Lower lobe of right lung (tissue), 2 donors: ENCODE measurements at places on chromosomes 16 and 17. TPM values are rescaled to one million over a fixed set of nuclear protein-coding genes. Genes with fewer than 3 reads are reported as not detected.

- no peak for DNase-seq
Observed at GRCh38 chr16:69017036-69017783, 88.2 kb upstream of the HAS3 start.

DNA sequence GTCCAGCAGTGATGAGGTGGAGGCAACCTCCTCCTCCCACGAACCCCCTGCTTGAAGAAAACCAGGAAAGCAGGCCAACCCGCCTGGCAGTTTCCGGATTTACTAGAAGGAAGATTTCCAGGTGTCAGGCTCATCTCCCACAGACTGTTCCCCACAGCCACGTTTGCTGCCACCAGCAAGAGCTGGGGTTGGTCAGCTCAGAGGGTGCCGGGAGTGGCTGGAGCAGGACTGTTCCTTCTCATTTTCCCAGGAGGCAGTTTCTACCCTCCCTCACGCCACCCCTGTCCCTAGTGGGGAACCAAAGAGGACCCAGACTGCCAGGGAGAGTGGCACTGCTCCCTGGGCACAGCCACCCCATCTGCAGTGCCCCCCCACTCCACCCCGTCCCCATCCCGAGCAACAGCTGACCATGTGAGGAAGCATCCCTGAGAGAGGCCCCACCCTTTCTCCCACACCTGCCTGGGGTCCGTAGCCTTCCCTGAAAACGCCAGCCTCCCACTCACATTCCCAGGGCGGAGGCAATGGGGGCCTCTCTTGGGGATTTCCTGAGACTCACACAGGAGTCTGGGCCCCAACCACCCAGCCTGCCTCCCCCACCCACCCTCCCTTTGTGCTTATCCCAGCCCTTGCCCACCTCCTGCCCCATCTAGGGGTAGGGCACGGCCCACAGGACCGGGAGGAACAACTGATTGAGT is 5.9 kb downstream of the KRT17 start:
- DNase-seq, result no peak

DNA sequence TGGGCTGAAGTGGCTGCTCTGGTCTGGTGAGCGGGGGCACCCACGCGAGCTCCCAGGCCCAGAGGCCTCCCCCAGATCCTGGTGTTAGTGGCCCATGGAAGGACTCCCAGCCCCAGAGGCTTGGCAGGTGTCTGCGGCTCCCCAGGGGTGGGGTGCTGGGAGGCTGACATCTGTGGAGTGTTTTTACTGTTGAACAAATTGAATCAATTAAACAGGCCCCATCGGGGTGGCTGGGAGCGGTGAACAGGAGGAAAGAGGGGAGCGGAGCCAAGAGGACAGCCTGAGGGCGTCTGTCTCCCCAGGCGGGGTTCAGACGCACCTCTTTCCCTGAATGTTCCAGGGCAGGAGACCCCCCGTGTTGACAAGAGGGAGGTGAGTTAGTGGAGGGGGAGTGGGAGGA is 29.9 kb downstream of the ACTG1 start:
- DNase-seq, result no peak

DNA sequence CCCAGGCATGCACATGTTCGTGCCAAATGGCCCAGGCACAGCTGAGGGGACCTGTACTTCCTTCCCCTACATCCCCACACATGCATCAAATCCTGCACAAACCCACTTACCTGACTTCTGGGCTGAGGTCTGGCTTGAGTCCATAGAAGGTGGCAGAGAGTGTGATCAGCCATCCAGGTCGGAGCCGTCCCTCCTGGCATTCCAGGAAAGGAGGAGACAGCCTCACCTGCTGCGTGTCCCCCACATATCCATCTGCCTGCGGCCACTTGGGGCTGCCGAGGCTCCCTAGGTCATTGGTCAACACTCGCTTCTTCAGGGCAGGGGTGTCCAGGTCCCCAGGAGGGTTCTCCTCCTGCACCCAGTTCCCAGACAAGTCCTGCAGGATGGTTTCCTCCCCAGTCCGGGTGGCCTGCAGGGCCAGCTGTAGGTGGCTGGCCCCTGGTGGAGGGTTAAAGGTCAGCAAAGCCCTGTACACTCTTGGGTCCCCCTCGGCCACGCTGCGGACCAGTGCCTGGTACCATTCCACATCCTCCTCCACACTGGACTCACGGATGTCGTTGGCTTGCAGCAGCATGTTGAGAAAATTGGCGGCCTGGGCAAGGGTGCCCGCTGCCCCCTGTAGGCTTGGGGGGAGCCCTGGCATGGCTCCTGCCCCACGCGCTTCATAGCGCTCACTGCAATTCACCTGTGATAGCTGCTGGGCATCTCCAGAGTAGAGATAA is 709 bp downstream of the GPR179 start:
- no peak for DNase-seq

DNA sequence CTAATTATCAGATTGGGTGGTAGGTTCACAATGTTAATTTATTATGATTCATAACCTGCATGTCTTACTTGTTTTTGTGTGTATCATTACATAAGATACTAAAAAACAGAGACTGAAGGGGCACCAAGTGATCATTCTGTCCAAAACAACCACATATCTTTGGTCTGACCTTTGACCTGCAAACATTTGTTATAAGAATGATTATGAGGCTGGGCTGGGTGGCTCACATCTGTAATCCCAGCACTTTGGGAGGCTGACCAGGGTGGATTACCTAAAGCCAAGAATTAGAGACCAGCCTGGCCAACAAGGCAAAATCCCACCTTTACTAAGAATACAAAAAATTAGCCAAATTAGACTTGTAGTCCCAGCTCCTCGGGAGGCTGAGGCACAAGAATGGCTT is 116.4 kb downstream of the SPAG9 start:
- no peak for DNase-seq

DNA sequence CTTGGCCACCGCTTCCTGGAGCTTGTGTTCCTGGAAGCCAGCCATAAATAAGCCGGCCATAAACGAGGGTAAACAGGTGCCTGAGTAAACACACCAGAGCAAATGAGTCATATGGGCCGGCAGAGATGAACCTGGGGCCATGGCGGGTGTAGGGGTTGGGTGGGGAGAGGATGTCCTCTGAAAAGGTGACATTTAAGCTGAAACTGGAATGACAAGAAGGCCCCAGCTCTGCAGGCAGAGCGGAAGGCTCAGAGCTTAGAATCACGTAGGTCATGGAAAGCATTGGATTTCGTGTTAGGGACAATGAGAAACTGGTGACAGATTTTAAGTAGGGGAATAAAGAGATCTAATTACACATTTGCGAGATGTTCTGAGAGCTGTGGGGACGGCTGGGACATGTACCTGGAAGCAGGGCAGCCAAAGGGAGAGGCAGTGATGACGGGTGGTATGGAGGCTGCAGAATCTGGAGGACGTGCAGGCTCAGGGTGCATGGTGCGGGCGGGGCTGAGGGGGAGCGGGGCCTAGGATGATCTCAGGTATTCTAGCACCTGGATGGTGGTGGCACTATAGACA is 8.1 kb upstream of the DNASE1 start:
- DNase-seq, result peak; percentile 34

DNA sequence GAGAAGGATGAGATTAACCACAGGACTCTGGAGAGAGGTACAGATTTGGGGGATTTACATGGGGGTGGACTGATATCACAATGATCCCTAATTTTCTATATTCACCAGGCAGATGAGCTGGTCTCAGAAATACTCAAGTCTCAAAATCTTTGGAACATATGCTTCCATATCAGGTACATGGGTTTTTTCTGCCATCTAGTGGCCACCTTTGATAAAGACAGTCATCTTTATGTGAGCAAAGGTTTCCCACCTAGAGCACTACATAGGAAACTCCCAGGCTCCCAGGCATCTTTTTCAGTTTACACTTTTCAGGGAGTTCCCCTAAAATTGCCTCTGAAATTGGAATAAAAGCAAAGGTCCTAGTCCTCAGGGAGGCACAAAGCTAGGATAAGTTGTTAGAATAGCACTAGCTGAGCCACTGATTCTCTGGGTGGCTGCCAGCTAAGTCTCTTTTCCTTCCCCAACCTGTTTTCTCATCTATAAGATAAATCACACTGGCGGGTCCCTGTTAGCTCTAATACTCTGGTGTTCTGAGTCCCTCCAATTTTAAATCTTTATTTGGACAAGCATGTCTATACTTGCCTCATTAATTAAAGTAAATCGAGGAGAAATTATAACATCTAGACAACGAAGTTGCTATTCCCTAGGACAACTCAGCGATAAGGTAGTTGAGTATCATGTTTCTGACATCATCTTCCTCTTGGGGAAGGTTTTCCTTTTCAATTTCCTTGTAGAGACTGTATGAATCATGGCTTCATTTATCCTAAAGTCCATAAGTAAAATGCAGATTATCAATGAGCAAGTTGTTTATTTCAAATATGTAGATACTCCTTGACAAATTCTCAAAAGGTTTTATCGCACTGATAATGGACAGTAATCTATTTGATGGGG is 19.0 kb upstream of the MON1B start:
- DNase-seq, result no peak

GRCh38 chr17:57145347-57145746 is 60.3 kb downstream of the AKAP1 start:
- DNase-seq, result no peak

The INCA1 gene
- 1.9 TPM for total RNA-seq

The KCNG4 gene
- not detected for total RNA-seq

The UTS2R gene
- total RNA-seq, result not detected
